Hematopoietic multipotent progenitor cell (in vitro differentiated cells): ENCODE measurements at places on chromosomes 1 and 21.

- no peak for DNase-seq
Measured at GRCh38 chr1:110186558-110186957, 23.6 kb upstream of the KCNC4 start.

DNA sequence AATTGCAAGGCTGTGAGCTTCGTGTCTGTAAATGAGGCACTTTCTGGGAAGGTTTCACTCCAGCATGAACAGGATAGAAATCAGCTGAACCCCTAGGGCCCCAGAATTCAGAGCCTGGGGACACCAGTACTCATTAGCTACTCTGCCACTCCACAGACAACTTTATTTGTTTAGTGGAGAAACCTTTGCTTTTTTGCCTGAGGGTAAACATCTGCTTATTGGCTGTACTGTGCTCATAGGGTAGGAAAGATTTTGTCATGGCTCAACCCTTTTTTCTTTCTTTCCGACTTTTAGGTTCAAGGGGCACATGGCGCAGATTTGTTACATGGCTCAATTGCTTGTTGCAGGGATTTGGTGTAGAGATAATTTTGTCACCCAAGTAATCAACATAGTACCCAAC is 138.4 kb upstream of the BACE2 start:
- no peak for DNase-seq

GRCh38 chr1:234631721-234632125 is 21.7 kb upstream of the IRF2BP2 start:
- DNase-seq = no peak

DNA sequence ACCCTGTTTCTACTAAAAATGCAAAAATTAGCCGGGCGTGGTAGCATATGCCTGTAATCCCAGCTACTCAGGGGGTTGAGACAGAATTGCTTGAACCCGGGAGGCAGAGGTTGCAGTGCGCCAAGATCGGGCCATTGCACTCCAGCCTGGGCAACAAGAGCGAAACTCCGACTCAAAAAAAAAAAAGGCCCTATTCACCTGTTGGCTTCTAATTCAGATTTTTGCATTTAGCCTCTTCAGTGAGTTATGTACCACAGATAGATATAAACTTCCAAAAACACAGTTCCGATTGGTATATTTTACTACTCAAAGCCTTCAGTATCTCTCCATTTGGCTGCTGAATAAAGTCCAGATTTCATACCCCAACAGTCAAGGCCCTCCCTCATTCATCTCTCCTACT is 42.7 kb downstream of the POU2F1 start:
- DNase-seq = no peak

GRCh38 chr1:77513839-77514763 is 168.4 kb downstream of the ZZZ3 start:
- DNase-seq = no peak

- DNase-seq = no peak
Measured at GRCh38 chr1:33180226-33180910, 1.5 kb downstream of the TRIM62 start.

DNA sequence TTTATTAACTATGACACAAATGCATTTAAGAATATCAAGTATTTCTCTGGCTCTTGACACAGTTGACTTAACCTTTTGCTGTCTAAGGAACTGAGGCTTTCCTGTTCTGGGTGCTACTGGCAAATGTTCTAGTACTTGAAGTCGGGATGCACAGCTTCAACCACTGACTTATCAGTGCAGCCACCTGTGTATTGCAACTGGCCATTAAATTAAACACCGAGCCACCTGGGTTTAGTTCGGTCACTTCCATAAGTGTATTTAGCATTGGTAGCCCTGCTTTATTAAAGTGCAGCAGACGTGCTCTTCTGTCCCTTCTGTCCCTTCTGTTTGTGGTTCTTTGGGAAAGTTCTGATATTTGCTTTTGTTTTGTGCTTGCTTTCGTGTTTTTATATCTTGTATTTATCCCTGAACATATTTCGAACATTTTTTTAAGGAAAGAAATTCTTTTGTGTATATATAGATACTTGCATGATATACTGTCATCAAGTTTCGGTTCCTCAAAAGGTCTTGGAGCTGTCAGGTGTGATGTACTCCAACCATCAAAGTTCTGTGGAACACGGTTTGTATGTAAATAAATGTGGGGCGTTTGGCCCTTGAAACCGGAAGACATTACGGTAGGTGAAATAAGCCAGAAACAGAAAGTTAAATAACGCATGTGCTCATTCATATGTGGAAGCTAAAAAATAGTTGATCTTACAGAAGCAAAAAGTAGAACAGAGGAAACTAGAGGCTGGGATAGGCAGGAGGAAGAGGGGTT is 297.9 kb upstream of the GREM2 start:
- no peak for DNase-seq

- DNase-seq = no peak
Measured at GRCh38 chr1:228472655-228473054, 14.5 kb upstream of the RNF187 start.

DNA sequence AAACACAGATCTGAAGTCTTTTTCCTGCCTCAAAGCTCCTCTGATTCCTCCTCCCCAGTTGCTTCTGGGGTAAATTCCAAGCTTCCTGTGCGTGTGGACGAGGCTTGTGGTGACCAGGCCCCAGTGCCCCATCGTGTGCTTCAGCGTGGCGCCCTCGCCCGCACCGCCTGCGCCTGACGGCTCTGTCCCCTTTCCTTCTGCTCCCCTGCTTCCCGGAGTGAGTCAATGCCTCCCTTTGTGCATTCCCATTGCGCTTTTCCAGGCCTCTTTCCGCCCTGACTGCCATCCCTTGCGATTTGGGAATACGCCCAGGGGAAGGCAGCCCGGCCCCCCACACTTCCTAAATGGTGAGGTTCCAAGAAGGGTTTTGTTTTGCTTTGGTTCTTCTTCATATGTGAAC is 36.3 kb downstream of the FAAP20 start:
- no peak for DNase-seq

DNA sequence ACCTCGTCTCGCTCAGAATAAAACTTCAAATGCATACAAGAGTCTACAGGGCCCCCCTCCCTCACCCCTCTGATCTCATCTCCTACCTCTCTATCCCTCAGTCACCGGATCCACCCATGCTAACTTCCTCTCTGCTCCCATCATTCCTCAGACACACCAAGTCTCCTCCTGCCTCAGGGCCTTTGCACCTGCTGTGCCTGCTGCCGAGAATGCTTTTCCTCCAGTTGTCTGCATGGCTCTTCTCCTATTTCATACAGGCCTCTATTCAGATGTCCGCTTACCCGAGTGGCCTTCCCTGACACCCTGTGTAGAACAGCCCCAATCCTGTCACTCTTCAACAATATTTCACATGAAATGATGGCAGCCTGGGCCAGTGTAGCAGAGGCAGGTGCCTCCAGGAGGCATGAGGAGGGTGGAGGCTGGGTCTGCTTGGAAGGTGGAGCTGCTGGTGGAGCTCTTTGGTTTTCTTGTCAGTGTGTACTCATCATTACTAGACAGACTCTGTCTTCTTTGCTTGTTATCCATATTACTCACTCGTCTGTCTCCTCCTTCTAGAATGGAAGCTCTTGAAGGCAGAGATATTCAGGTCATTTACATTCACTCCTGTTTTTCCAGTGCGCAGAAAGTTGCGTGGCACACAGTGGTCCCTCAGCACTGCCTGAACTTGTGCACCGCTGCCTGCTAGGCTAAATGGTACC is 4.2 kb downstream of the SH2D2A start:
- no peak for DNase-seq
